ENCODE measurements at places on chromosomes 3 and 15.

GRCh38 chr3:50078622-50079021 lies 10.1 kb upstream of the RBM5 start:
- no peak for DNase-seq

DNA sequence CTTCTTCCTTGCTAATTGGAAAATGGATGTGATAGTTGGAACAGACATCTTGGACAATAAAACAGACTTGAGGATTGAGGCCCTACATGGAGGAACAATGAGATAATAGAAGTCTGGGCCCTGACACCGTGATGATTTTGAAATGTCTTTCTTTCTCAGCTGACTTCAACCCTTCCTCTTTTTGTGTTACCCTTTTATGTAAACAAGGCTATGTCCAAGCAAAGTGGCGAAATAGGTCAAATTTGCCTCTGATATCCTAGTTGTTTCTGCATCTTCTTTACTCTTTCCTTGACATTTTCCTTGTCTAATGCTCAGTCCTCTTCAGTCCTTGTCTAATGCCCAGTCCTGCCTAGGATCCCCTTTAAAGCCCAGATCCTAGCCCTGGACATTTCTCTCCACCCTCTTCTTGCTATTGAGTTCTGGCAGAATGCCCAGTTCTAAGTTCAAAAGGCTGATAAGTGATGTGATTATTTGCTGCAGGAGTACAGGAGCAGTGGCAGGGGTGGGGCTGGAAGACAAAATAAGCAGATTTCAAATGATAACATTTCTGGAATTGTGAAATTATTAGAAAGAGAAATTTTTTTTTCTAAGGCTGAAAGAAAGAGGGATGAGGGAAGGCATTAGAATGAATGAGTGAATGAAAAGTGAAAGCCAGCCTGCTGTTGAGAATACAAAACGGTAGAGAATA lies 6.5 kb upstream of the VPS8 start:
- DNase-seq: no peak

- DNase-seq: no peak
Measured at GRCh38 chr3:36911990-36912804, 32.7 kb downstream of the TRANK1 start.

DNA sequence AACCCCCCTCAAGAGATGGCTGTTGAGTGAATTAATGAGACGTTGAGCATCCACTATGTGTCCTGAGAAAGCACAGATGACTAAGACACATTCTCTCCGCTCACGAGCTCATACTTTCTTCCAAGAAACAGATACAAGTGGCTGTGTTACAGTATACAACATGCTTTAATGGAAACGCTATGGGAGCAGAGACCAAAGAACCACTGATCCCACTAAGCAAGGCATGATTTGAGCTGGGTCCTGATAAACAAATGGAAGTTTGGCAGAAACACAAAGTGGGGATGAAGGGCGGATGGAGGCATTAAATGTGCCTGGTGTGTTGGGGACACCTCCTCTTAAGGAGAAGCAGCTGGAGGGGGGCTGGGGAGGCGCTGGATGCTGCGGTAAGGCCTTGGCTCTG lies 129.4 kb downstream of the UACA start:
- no peak for DNase-seq

- DNase-seq: no peak
Measured at GRCh38 chr3:146953511-146953981, 348.4 kb upstream of the PLSCR5 start.

- DNase-seq: no peak
Measured at GRCh38 chr3:150867434-150867833, 37.8 kb downstream of the MINDY4B start.

DNA sequence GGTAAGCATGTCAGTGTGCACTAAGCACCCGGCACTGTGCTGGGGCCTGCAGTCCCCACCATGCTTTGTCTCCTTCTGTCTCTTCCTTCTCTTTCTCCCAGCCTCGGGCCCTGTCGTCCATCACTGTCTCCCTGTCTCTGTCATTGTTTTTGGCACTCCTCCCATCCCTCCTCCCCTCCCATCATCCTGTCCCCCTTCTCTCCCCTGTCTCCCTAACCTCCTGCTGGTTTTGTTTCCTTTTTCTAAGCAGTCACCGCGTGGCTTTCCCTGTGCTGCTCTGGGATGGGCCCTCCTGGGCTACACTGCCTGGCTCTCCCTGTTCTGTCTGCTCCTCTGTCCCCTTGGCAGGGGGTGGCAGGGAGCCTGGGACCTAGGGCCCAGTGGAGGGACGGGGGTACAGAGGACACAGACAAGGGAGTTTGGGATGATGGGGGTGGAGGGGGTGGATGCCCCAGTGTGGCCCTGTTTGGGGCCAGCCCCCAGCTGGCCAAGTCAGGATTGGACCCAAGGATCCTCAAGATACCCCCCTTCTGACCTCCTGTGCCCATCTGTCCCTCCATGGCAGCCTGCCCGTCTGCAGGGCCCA lies 5.7 kb downstream of the CHST13 start:
- DNase-seq: no peak

DNA sequence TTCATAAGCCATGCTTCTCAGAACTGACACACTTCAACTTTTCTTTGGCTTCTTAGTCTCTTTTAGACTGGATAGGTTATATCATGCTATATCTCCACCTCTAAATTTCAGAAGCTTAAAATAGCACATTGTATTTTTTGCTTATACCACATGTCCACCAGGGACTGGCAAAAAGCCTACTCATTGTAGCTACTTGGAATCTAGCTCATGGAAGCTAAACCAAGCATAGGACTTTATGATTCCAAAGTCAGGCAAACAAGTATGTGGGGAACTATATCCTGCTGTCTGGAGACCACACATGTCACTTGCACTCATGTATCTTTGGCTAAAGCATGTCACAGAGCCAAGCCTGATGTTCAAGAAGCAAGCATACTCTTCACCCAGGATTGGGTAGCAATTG lies 245.0 kb upstream of the RASGRP1 start:
- no peak for DNase-seq

DNA sequence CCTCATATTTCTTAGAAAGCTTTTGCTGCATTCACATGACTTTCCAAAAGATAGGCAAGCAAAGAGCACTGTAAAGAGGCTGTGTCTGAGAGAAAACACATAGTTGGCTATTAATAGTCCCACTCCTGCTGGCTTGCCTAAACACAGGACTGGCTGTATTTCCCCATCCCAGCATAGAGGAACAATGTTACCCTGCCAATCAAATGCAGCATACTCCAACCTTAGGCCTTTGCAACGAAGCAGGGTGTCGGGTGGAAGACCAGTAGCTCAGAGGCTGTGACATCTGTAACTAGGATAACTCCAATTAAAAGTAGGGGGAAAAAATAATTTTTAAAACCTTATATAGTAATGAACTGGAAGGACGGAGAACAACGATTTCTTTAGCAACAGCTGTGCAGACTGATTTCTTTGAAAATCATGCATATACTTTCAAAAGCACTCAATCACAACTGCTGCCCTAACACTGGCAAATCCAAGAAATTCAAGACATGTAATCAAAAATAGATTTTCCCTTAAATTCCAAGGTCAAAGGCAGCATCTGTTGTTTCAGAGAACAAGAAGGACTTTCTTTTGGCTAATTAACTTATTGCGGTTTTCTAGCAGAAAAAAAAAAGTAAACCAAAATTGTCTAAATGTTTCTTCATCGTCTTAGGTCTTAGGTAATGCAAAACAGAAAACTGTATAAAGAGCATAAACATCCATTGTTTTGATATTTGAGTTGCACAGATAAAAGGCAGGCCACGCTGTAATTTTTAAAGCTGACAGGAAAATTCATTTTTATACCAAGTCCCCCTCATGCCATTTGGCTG lies 139.3 kb downstream of the TNIK start:
- DNase-seq: no peak

- no peak for DNase-seq
Measured at GRCh38 chr3:50607271-50608091, 4.1 kb downstream of the CISH start.

DNA sequence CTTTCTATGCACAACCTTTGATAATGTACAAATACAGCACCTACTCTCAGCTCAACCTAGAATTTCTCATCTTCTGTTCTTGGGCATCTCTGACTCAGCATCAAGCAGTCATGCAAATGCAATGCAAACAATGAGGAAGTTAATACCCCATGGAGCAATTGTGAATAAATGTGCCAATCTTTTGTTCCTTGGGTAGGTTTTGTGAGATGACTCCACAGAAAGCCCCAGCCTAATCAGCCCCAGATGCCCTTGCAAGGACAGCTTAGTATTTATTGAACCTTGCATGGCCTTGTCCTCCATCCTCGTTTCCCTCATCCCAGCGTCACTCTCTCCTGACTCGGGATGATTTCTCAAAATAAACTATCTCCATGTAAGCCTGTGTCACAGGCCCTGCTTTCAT lies 494.7 kb upstream of the NECTIN3 start:
- no peak for DNase-seq

DNA sequence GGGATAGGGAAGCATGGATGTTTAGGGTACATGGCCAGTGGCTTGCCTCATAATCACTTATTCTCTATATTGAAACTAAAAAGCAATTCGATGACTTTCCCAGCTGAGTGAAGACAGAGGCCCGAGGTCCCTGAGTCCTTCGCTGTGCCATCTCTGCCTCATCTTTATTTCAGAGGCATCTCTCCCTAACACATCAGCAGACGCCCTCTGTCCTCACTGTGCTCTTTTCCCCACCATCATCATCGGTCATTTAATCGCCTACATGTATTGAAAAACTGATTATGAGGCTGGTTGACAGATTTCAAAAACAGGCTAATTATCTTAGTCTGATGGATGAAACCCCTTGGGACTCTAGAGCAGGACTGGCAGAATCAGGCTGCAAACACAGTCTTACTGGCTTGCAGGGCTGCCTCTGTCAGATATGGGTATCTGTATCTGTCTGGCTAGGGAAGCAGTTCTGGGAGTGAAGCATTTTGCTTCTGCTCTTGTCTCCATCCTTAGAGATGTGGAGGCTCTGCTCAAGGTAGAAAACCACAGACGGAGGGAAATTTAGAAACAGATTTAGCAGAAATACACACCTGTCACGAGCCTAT lies 291.0 kb upstream of the CHRM5 start:
- DNase-seq: no peak

DNA sequence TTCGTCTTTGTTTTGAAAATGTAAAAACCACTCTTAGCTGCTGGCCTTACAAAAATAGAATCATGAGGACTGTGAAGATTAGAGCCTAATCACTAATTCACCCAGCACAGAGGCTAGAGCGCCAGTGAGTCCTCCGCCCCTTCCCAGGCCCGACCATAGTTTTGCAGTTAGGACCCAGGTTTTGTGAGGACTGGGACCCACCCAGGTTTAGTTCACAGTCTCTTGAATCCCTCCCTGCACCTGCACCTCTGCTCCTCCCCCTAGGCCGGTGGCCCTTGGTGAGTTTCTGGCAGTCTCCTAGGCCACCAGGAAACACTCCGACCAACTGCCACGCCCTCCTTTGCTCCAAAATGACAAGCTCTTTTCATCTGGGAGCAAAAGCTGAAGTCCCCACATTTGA lies 136.0 kb upstream of the CCDC54 start:
- no peak for DNase-seq

- DNase-seq: no peak
Measured at GRCh38 chr3:121979734-121980449, 42.2 kb downstream of the ILDR1 start.

DNA sequence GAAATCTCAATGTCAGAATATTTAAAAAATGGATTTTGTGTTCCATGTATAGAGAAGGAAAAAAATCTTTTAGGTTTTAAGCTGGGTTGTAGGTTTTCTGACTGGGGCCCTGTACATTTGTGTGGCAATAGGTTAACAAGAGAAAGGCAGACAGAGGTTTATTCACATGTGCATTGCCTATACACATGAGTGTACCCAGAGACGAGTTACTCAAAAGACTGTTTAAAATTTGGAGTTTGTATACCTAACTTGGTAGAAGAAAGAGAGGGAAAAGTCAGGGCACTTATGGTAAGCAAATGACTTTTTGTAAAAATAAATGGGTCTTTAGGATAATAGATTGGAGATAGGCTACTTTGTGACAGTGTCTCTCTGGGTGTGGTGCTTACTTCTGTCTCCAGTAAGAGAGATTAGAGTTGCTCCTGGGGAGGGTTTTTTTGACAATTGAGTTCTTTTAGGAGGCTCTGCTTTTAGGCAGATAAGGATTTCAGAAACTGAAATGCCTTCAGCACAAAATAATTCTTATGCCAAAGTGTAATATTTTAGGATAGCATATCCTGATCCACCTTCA lies 225.2 kb downstream of the TCF12 start:
- no peak for DNase-seq

DNA sequence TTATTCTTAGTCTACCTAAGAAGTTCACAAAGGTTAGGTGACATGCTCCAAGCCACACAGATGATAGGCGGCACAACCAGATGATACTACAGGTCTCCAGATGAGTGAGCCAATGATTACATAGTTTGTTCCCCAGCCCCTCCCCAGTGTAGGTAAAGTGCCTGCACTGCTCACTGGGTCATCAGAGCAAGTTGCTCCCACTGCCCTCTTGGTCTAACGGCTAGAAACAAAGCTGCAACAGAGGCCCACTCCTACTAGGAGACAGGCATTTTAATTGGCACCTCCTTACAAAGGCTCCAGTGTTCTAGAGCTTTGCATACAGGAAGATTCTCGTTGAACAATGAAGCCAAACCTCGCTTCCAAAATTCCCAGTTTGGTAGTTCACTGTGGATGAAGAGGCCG lies 47.3 kb downstream of the TMEM44 start:
- no peak for DNase-seq

- no peak for DNase-seq
Measured at GRCh38 chr15:87604857-87605446, 651.6 kb downstream of the NTRK3 start.

DNA sequence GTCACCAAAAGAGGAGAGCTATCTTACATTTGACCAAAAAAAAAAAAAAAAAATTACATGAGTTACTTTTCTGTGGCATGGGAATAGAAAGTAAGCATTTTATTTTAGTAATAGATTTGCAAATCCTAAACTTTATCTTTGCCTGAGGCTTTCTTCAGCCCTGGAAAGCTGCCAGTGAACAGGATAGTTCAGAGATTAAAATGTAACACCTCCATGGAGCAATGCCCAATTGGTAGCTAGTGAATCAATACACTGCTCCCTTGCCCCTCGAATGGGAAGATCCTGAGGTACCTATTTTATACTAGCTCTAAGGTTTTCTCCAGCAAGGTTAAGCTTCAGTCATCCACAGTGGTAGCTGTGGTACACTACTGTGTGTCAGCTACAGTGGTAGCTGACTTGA lies 867.1 kb downstream of the NAALADL2 start:
- DNase-seq: no peak

GRCh38 chr3:40317061-40317855 lies 7.8 kb downstream of the EIF1B start:
- DNase-seq: no peak
